Karpas-422 (cell line): ENCODE measurements at places on chromosomes 2 and 18.

DNA sequence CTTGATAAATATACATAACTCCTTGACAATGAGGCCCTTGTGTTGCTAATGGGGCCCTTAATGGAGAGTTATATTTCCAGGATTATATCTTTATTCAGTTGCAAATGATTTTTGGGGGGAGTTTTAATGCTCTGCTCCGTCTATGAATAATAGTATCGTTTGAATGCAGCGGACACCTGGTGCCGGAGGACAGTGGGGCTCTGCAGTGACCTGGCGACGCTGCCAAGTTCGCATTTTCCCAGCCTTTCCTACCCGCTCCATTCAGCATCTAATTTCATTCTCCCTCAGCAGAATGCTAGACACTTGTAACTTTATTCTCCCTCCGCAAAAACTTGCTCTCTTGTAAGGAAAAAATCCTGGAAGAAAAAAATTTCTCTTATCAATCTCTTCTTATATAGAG, 257.6 kb upstream of the SALL3 start:
- DNase-seq, result no peak

DNA sequence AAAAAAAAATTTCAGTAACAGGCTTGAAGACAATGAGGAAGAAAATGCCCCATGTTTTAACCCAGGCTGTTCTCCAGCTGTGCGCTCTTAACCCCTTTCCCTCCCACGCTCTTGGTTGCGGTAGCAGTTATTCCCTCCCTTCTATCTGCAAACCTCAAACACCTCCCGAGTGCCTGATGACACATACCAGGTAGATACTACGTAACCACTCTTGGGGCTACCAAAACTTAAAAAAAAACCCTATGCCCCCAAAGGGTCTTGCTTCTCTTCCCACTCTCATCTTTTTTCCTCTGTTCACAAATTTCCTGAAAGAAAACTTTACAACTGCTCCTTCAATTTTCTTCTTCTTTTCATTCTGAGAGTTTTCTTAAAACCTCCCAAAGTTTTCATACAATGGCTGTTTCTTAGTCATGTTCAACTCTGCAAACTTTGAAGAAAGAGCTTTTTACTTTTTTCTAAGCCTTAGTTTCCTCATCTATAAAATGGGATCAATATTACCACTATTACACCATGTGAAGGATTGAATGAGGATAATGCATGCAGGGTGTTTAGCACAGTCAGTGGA, 4.9 kb upstream of the DRC1 start:
- no peak for DNase-seq

DNA sequence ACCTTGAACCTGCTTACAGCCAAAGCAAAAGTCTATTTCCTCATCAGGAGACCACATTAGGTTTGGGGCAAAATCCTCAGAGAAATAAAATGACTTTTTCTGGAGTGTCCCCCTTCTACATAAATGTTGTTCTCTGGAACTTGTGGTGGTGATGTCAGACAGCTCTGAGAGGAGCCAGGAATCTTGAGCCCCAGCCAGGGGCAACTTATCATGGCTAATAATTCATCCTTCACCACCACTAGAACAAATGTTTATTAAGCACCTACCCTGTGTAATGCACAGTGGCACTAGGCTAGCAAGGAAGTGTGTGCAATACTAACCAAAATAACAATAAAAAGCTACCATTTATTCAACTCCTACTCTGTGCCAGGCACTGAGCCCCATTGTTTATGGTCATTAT, 9.0 kb upstream of the BMP10 start:
- no peak for DNase-seq

DNA sequence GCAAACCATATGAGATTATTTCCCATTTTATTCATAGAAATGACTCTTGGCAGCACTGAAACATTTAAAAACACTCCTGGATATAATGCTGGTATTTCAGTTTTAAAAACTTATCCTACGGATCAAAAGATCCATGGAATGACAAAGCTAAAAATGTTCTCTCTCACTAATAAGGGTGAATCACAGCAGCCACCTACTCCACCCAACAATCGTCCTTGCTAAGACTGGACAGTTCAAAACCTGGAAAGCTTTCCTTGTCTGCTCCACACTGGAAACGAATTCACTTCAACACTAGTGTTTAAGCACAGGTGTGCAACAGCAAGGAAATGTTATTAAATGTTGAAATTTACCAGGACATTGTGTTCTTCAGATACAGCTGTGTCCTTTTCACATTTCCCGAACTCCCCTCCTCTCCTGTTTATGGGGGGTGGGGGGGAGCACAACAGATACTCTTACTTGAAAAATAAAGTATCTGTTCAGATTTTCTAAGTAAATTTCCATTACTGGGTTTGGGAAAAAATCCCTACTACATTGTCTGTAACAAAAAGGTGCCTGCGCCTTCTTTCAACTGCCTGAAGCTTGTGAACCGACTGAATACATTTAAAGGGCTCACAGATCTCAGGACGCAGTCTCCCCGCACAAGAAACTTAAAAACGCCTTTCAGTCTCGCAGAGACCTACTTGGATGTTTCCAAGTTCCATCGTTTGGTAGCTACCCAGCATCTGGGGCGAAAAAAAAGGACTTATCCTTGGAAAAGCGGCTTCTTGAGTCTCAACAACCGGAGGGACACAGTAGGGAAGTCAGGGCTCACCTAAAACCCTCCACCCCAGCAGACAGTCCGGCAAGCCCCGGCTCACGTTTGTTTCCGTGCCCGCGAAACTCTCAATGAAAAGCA, 1.3 kb downstream of the YWHAQ start:
- peak; percentile 61 for DNase-seq

- DNase-seq, result peak; percentile 88
Measured at GRCh38 chr18:46073474-46074331, 1.6 kb upstream of the PSTPIP2 start.

DNA sequence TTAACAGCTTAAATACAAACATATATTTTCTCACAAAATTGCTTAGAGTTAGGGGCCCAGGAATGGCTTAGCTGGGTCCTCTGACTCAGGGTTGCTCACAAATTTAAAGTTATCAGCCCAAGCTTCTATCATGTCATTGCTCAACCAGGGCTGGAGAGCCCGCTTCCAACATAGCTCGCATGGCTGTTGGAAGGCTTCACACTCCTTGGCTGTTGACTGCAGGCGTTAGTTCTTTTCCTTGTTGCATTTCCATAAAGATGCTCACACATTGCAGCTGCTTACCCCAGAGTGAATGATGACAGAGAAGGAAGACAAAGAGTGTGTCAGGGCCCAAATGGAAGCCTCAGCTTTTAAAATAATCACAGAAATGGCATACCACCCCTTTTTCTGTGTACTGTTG, 62.9 kb upstream of the TFPI start:
- no peak for DNase-seq

DNA sequence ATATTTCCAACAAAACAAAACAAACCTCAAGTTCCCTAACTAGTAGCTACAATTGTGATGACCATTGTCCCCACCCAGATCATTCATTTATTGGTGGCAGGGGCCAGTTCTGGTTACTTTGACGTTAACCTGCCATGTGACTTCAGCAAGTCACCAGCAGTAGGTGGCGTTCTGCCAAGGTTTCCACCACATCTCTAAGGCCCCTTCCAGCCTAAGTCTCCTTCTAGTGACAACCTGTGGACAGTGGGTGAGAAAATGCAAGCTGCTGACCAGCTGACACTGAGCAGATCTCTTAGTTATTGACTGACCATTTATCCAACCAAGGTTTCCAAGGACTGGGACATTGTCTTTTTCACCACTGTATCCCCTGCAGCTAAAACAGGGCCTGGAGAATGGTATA, 98.4 kb downstream of the GPR39 start:
- peak; percentile 49 for DNase-seq

- DNase-seq, result no peak
Measured at GRCh38 chr2:219274361-219274921, 4.7 kb upstream of the DNAJB2 start.

DNA sequence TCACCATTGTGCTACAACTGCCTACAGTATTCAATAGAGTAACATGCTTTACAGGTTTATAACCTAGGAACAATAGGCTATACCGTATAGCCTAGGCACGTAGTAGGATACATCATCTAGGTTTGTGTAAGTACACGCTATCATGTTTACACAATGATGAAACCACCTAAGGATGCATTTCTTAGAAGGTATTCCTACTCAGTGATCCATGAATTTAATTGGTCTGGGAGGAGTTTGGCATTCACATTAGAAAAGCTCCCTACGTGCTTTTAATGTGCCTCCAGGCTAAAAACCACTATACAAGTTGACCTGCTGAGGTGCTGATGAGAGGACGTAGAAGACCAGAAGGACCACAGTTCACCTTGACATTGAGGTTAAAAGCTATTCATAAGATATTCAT, 154.5 kb upstream of the LRRTM1 start:
- DNase-seq, result no peak
